Stimulated activated CD4-positive, alpha-beta T cell treated with anti-CD3 and anti-CD28 coated beads, TNF-alpha, amount 100 ng/mL, for 1 hour (primary cell): ENCODE measurements at places on chromosomes 11 and 22.

DNA sequence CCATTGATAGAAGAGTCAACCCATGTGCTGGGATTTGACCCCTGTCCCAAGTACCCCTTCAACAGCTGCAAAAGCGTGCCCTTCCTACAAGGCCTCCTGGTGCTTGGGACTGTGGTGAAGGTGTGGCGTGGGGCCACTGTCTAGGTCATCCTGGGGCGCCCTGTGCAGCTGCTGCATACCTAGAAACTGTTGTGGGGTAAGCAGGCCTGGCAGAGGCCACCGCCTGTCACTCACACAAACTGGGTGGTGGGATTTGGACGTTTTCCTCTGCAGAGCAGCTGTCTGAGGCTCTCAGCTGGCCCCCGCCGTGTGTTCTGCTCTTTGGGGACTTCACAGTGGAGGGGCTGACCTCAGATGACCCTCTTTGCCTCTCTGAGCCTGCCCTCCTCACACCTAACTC is 69.7 kb downstream of the SCN3B start:
- no peak for DNase-seq

DNA sequence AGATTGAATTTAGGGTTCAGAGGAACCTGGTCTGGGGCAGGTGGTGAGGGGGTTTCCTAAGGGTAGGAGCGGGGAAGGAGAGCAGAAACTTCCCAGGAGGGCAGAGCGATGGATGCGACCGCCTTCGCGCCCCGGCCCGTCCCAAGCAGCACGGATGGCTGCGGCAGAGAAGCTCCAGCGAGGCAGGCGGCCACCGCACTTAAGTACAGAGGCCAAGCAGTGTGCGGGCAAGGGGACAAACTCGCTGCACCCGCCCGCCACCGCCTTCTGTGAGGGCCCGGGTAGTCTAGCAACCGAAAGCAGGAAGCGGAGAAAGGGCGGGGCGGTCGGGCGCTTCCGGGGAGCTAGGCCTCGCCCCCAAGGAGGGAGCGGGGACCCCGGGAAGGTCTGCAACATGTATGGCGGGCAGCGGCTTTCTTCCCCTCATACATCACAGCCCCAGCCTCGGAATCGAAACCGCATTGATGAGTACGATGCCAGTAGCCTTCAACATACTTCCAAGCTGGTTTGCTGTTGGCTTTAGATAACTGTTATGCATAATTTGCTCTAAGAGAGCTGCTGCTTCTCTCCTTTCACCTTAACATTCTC is at the start of gene AGBL2:
TSS of gene AGBL2 (minus strand) at position 288 of the 588 bp plus-strand sequence. CDS start 719 bp downstream, outside the sequence.
- DNase-seq: peak; percentile 70

- DNase-seq: no peak
Observed at GRCh38 chr11:76173663-76174062, 32.6 kb downstream of the WNT11 start.

DNA sequence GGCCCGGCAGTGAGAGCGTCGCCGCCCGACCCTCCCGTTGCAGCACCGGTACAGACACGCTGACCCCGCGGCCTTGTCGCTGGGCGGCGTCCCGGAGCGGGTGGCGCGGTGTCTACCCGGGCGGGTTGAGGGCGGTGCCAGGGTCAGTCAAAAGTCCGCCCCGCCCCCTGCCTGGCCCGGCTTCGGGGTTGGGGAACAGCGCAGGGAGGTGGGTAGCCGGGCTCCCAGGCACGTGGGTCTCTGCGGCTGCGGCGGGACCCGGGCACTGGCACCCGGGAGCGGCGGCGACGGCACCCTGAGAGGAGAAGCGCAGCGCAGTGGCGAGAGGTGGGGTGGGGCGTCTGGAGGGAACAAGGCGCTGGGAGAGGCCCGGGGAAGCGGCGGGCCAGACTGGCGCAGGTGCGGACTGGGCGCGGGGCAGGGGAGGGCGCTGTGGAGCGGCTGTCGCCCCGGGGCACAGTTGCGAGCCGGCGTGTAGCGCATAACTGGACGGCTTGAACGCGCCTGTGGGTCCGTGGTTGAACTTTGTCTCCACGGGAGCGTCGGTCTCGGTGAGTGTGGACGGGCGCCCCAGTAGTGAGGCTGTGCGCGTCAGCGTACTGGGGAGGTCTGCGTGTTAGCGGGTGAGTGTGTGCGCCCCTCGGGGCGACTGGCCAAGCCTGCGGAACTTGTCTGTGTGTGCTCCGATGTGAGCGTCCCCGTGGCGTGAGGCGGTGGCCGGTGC is at the start of gene P2RY2:
TSS of gene P2RY2 (plus strand) at position 176 of the 724 bp plus-strand sequence. CDS start 15,879 bp downstream, outside the sequence.
- DNase-seq: peak; percentile 8

DNA sequence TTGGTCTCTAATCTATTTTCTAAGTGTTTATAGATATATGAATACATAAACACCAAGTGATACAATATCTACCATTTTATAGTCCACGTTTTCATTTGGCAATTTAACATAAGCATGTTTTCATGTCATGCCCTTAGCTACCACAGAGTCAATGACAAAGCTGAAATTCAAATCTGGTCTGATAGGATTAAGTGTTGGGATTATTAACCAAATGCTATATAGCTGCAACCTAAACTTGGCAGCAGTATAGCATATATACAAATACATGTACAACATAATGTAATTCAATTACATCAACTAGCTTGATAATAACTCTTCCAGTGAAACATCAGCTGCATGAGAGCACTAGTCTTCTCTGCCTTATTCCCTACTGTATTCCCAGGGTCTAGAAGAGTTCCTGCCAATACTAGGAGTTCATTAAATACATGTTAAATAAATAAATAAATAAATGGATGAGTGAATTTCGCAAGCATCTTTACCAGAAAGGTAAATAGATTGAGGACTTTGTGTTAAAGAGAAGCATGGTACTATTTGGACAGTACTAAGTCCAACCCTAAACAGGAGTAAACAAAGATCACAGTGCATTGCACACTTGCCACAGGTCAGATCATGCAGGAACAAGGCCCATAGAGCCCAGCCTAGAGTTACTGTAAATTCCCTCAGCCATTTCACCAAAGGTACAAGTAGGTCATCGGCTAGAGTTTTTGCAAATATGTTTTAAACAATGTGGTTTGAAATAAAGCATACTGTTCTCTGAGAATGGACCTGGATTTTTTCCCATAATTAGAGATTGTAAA is 12.8 kb downstream of the SAA4 start:
- no peak for DNase-seq

DNA sequence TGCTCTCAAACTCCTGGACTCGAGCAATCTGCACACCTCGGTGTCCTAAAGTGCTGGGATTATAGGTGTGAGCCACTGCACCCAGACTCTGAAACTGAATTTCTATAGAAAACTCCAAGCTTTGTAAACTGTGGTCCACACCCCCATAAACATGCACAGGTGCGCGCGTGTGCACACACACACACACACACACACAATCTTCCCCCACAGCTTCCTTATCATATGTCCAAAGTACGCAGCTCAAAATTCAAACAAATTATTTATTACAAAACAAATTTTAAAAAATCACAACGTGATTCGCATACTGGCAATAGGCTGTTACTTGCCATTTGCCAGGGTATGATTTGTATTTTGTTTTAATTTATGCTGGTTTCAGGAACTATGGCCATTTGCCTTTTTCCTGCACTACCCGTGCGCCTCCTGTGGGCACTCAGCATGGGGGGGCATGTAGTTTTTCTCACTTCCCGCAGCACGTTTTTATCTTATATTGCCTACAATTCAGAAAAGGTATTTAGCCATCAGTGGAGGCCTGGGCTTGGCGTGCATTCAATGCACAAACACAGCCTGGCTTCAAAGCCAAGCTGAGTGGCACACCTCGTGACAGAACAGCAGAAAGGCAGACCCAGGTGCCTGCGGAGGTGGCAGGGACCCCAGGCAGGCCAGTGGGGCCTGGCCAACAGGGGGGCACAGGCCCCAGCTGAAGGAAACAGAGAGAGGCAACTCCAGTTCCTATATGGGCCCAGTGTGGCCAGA is 10.8 kb upstream of the SNX32 start:
- no peak for DNase-seq

GRCh38 chr11:76062733-76063132 is 143.6 kb downstream of the WNT11 start:
- DNase-seq: no peak

DNA sequence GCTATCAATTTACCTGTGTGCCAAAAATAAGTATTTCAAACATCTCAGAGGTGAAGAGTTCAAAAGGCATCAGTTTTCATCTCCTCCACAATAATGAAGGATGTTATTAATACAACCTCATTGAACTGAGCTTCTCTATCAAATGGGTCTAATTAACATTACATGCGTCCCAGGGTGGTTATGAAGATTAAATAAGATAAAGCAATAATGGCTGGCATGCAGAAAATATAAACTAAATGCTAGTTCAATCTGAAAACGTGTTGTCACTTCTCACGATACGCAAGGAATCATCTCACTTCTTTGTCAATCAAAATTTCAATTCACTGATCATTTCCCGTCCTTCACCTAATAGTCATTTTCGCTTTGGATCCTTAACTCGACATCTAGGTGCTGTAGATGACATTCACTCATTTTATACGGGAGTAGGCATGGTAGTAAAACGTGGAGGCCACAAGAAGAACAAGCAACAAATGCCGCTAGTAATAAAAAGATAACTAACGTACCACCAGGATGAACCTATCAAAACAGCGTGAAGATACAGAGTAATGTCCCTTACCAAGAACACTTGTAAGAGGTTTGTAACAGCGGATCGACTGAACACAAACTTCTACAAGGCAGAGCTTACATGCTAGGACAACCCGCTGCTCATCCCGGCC is 918 bp downstream of the CHORDC1 start:
- no peak for DNase-seq

GRCh38 chr11:1112351-1113191 is 37.9 kb downstream of the MUC2 start:
- DNase-seq: no peak

DNA sequence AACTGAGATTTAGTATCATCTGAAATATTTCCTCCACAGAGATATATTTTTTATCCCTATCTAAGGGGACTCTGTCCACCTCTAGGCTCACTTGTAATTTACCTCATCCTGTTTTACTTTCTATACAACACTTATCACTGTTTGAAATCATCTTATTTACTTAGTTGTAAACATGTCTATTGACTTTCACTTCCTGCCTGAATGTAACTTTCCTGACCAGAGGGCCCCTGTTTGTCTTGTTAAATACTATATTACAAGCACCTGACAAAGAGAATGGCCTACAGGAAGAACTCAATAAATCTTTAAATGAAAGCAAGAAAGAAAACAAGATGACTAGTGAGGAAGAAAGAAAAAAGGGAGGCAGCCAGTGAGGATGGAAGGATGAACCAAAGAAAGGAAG is 1727.5 kb downstream of the LRRC4C start:
- no peak for DNase-seq

- DNase-seq: no peak
Observed at GRCh38 chr11:86196085-86196696, 48.4 kb upstream of the EED start.

DNA sequence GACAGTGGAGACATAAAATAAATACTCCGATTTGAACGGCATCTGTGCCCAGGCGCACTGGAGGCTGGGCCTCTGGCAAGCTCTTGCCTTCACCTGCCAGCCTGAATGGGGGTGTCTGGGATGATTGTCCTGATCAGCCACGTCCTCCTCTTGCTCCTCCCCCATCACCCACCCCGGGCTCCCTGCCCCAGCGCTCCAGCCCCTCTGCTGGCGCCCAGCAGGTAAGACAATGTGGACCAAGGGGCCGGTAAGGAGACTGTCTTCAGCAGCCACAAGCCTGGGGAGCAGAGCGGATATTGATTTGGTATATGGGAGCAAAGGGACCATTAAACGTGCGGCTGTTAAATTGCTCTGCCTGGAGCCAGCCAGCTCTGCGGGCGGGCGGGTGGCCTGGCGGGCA is 24.9 kb downstream of the WNT11 start:
- DNase-seq: no peak

GRCh38 chr22:48576333-48577013 is 1251.2 kb downstream of the BRD1 start:
- DNase-seq: no peak

GRCh38 chr11:128608746-128609407 is 21.5 kb upstream of the ETS1 start:
- DNase-seq: no peak

DNA sequence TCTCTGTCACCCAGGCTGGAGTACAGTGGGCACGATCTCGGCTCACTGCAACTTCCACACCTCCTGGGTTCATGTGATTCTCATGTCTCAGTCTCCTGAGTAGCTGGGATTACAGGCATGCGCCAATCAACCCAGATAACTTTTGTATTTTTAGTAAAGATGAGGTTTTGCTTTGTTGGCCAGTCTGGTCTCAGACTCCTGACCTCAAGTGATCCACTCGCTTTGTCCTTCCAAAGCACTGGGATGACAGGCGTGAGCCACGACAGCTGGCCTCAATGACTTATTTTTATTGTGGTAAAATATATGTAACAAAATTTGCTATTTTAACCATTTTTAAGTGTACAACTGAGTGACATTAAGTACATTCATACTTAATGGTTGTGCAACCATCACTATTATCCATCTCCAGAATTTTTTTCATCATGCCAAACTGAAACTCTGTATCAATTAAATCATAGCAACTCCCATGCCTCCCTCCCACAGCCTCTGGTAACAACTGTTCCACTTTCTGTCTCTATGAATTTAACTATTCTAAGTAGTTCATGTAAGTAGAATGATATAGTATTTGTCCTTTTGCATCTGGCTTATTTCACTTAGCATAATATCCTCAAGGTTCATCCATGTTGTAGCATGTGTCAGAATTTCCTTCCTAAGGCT is 50.7 kb upstream of the CWF19L2 start:
- no peak for DNase-seq

GRCh38 chr22:48083502-48083901 is 1321.1 kb downstream of the TBC1D22A start:
- DNase-seq: no peak

- DNase-seq: no peak
Observed at GRCh38 chr11:64859542-64860414, 15.3 kb upstream of the CDC42BPG start.

DNA sequence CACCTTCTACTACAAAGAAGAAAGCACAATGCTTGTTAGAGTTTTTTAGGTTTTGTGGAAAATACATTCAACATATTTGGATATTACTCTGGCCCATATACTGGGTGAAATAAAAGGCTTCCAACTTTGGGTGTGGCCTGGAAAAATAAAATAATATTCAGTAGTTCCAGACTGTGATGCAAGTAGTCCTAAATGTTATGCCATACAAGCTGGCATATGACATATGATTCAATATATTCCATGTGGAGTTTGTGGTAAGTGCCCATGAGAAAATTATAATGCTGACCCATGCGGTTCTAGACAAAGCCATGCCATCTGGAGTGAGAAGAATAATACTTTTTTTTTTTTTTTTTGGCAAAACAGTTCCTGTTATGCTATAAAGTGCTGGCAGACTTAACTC is 683.3 kb downstream of the LUZP2 start:
- DNase-seq: no peak
